ENCODE measurements at places on chromosomes 12 and 14. TPM values are rescaled to one million over a fixed set of nuclear protein-coding genes. Genes with fewer than 3 reads are reported as not detected.

Gene TAS2R42
- not detected for total RNA-seq

Gene SMCO2
- not detected for total RNA-seq

Gene ADCK1
- total RNA-seq: 5.5 TPM

Gene MYF5
- total RNA-seq: not detected

Gene KCNK13
- total RNA-seq: 0.93 TPM

Gene OR4E2
- total RNA-seq: not detected

Gene PLA2G1B
- not detected for total RNA-seq

Gene CCND2
- total RNA-seq: 151 TPM

Gene CNTN1
- 0.19 TPM for total RNA-seq

Gene SERPINA9
- total RNA-seq: not detected

Gene ANKS1B
- total RNA-seq: 2.4 TPM

Gene KLRG1
- 1.7 TPM for total RNA-seq

GRCh38 chr12:15520844-15521243 is 198.5 kb downstream of the PTPRO start:
- DNase-seq: no peak

GRCh38 chr14:88541324-88541723 is 13.5 kb downstream of the PTPN21 start:
- DNase-seq: no peak

GRCh38 chr14:68927956-68928675 is 51.0 kb downstream of the ACTN1 start:
- no peak for DNase-seq

DNA sequence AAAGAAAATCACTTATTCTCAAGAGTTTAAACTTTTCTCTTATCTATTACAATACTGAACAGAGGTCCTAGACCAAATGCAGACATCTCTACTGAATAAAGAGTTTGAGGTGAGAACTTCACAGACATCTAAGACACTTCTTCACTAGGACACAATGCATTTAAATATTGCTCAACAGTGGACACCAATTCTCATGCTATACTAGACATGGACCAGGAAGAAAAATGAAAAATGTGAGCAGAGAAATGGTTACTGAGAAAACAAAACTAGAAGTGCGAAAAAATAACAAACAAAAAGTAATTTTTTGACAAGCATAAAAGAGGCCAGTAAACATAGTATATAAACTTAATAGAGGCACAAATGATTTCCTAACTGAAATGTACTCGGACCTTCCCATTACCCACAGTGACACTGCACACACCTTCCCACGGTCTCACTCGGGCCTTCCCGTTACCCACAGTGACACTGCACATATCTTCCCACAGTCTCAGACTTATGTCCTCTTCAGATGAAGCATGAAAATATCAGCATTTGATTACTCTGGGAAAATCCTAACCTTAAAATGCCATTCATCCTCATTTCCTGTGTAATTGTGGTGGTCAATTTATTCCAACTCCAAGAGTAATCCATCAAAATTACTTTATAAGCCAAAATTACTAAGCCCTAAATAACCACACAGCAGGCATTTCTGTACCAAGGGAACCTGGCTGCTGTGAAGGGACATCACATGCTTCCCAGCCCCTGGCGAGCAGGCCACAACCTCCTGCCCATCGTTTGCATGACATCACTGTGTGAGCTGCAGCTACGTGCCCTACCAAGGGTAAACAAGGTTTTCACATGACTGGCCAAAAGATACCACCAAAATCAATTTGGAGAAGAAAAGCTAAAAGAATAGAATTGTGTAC is 6.4 kb downstream of the SLC15A4 start:
- DNase-seq: no peak

- DNase-seq: no peak
These were observed 172.3 kb upstream of the ATXN7L3B start for GRCh38 chr12:74365178-74365964.

- no peak for DNase-seq
These were observed 14.0 kb downstream of the RNASE9 start for GRCh38 chr14:20546877-20547276.

- DNase-seq: no peak
These were observed 22.1 kb downstream of the OR10P1 start for GRCh38 chr12:55658635-55659391.

- no peak for DNase-seq
These were observed 115.0 kb downstream of the CALM1 start for GRCh38 chr14:90511795-90512328.

GRCh38 chr12:122049827-122050226 is 28.1 kb downstream of the BCL7A start:
- DNase-seq: no peak

GRCh38 chr14:70189456-70190077 is 816 bp upstream of the SLC8A3 start:
- no peak for DNase-seq

DNA sequence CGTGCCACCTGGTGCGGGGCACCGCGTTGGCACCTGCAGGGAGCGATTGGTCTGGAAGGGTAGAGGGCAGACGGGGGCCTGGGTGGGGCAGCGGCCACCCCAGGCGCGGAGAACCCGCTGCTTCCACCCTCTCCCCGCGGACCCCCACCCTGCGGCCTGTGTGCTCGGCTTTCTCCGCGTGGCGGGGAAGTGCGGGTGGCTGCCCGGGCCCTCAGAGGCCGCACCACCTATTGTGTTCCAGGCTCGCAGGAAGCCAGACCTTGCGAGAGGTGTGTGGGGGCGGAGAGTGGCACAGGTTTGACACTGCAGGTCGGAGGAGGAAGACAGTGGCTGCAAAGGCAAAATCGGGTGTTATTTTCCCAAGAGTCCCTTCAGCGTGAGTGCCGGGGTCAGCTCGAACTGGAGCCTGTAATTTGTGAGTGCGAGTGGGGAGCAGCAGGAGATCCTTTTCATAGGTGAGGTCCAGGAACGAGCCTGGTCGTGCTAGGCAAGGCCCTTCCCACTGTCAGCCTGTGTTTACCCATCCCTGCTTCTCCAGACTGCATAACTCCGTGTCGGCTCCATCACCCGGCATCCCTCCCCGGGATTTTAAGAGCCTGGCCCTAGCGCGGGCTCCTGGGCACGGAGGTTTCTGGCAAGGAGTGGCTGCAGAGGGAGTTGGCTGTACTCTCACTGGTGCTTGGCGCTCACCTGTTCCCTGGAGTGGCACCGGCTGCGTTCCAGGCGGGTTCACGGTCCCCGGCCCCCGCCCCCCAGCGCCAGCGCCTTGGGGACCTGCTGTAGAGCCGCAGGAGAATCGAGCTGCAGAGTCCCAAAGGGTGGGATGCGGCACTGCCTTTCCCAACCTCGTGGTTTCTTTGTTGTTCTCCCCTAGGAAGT is 935 bp downstream of the TBC1D30 start:
- no peak for DNase-seq

- no peak for DNase-seq
These were observed 110.1 kb downstream of the GPR135 start for GRCh38 chr14:59355091-59355490.

GRCh38 chr12:3302401-3303041 is 188.5 kb upstream of the PRMT8 start:
- DNase-seq: no peak

GRCh38 chr14:57933349-57933748 is 67.5 kb upstream of the SLC35F4 start:
- DNase-seq: no peak

GRCh38 chr12:95532851-95533250 is 18.4 kb downstream of the USP44 start:
- no peak for DNase-seq

GRCh38 chr14:53331247-53331646 is 178.1 kb upstream of the DDHD1 start:
- no peak for DNase-seq

DNA sequence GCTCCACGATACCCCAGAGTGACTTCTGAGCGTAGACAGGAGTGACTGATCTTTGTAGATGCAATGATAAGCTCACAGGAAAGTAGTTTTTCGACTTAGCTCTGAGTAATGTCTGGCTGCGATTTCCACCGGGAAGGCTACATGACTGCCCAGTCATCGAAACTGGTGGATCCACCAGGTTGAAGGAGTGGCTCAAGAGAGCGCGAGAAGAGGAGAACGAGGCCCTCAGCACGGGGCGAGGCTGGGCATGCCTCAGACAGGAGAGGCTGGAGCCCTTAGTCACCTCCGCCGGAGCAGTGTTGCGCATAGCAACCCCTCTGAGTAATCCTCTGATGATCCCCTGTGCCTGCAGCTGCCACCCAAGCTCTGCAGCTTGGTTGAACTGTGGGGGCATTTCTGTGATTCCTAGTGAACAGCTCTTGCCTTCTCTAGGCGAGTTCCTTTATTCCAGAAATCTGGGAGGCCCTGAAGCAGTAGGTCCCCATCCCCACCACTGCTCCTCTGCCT is 25.6 kb downstream of the ELK3 start:
- DNase-seq: peak; percentile 56

GRCh38 chr14:24988760-24989159 is 61.2 kb downstream of the STXBP6 start:
- DNase-seq: no peak

- no peak for DNase-seq
These were observed 17.3 kb downstream of the KITLG start for GRCh38 chr12:88562846-88563582.
